Activated T-helper 2 cell treated with anti-CD3 and anti-CD28 coated beads, Interferon-gamma antibody, Interleukin-2, Interleukin-4, amounts not matched to agents 10 μg/mL and 5 μg/mL and 100 μg/mL, durations not matched to agents 14 hours and 24 hours and 36 hours (primary cell): ENCODE measurements at places on chromosomes 1 and 21. TPM values are rescaled to one million over a fixed set of nuclear protein-coding genes. Genes with fewer than 3 reads are reported as not detected.

Gene CRYAA
- not detected in 2 replicates for total RNA-seq

Gene GART
- total RNA-seq = 197 and 199 TPM in 2 replicates

Gene FTCD
- 0.14 and 0.23 TPM in 2 replicates for total RNA-seq

Gene SLC26A9
- total RNA-seq = not detected in 2 replicates

Gene PIK3R3
- total RNA-seq = 2.8 and 3.3 TPM in 2 replicates

Gene CD52
- total RNA-seq = 237 and 243 TPM in 2 replicates

Gene KANK4
- not detected in 2 replicates for total RNA-seq

Gene BEND5
- 10.2 and 13.1 TPM in 2 replicates for total RNA-seq

Gene THBS3
- 10.4 and 13.1 TPM in 2 replicates for total RNA-seq

Gene EPS15
- 50.1 and 54.1 TPM in 2 replicates for total RNA-seq

Gene MX2
- total RNA-seq = 5.3 and 6.1 TPM in 2 replicates

Gene NT5C1A
- 0.74 and 1.2 TPM in 2 replicates for total RNA-seq

Gene ADGRB2
- 5.4 and 6.0 TPM in 2 replicates for total RNA-seq

Gene RALGPS2
- total RNA-seq = 1.9 and 2.2 TPM in 2 replicates

Gene RXFP4
- not detected in 2 replicates for total RNA-seq

Gene WNT3A
- total RNA-seq = not detected in 2 replicates

Gene IRF6
- 0.25 TPM in 1 of 2 replicates, not detected in the other for total RNA-seq

Gene FCRL4
- not detected in 2 replicates for total RNA-seq

Gene PSMB4
- total RNA-seq = 443 and 458 TPM in 2 replicates

Gene C1orf210
- total RNA-seq = not detected in 2 replicates

Gene GRHL3
- total RNA-seq = not detected in 2 replicates

Gene EXOSC10
- total RNA-seq = 97.8 and 102 TPM in 2 replicates

Gene SMPDL3B
- total RNA-seq = 0.37 and 0.44 TPM in 2 replicates

Gene S100B
- total RNA-seq = not detected in 2 replicates

Gene TARDBP
- total RNA-seq = 190 and 202 TPM in 2 replicates

Gene MYCBP
- total RNA-seq = 31.7 and 34.9 TPM in 2 replicates

Gene TFF3
- total RNA-seq = not detected in 2 replicates

Gene ARHGAP30
- total RNA-seq = 161 and 170 TPM in 2 replicates

Gene PCP4
- not detected in 2 replicates for total RNA-seq

Gene KRTAP7-1
- total RNA-seq = not detected in 2 replicates

Gene SPRR2G
- total RNA-seq = not detected in 2 replicates

Gene ZBTB40
- total RNA-seq = 17.6 and 18.6 TPM in 2 replicates

Gene TMEM9
- 14.9 and 16.9 TPM in 2 replicates for total RNA-seq

Gene SYT6
- total RNA-seq = not detected in 2 replicates

Gene LZIC
- 30.0 and 31.1 TPM in 2 replicates for total RNA-seq

Gene OR2T2
- not detected in 2 replicates for total RNA-seq

Gene LCK
- total RNA-seq = 221 and 232 TPM in 2 replicates

Gene C1orf116
- total RNA-seq = not detected in 2 replicates

Gene TEDDM1
- not detected in 2 replicates for total RNA-seq

Gene CELF3
- not detected in 2 replicates for total RNA-seq

Gene CGN
- 0.34 and 0.50 TPM in 2 replicates for total RNA-seq

Gene DYNLT5
- not detected in 2 replicates for total RNA-seq

Gene CFHR3
- total RNA-seq = not detected in 2 replicates

Gene GJA4
- total RNA-seq = not detected in 2 replicates

Gene PRAMEF6
- total RNA-seq = not detected in 2 replicates

Gene AMY1A
- total RNA-seq = not detected in 2 replicates

Gene ACTL8
- not detected in 2 replicates for total RNA-seq

Gene ADAMTS5
- not detected in 2 replicates for total RNA-seq

Gene ATF3
- total RNA-seq = 17.9 and 23.9 TPM in 2 replicates

Gene KCNA3
- total RNA-seq = 24.0 and 24.4 TPM in 2 replicates

Gene TIAM1
- 110 and 114 TPM in 2 replicates for total RNA-seq

Gene C8A
- not detected in 2 replicates for total RNA-seq

Gene KPNA6
- 81.2 and 84.0 TPM in 2 replicates for total RNA-seq

Gene PAQR6
- total RNA-seq = 5.8 and 7.1 TPM in 2 replicates
